ENCODE measurements at places on chromosomes 7 and 10.

- no peak for DNase-seq
Observed at GRCh38 chr10:88820748-88821401, 18.3 kb downstream of the LIPM start.

DNA sequence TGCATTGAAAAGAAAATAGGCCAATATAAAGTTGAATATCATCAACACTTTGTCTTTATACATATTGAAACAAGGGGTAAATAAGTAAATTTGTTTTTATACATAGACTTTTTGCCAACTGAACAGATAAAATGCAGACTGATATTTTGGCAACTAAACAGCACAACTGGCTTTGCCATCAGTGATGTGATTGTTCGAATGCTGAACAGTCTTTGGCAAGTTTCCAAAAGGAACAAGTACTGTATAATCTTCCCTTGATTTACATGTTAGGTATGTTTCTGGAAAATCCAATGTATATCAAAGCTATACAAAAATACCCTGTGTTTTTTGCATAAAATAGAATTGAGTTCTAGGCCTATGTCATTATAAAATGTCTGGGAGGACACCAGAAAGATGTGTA lies 18.2 kb upstream of the ANKRD1 start:
- DNase-seq = no peak

- no peak for DNase-seq
Observed at GRCh38 chr10:96902117-96902516, 70.0 kb downstream of the LCOR start.

DNA sequence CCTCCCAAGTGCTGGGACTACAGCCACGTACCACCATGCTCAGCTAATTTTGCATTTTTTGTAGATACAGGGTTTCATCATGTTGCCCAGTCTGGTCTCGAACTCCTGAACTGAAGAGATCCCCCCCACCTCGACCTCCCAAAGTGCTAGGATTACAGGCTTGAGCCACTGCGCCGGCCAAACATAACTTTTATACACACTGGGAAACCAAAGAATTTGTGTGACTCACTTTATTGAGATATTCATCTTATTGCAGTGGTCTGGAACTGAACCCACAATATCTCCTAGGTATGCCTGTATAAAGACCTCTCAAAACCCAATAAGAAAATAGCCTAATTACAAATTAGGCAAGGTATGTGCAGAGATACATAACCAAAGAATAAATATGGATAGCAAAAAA lies 182.6 kb upstream of the FEZF1 start:
- DNase-seq = no peak

- no peak for DNase-seq
Observed at GRCh38 chr7:85160223-85160622, 26.6 kb downstream of the SEMA3D start.

- no peak for DNase-seq
Observed at GRCh38 chr10:61866700-61867368, 34.7 kb upstream of the ARID5B start.
